ENCODE measurements at places on chromosomes 6 and 20. TPM values are rescaled to one million over a fixed set of nuclear protein-coding genes. Genes with fewer than 3 reads are reported as not detected.

- no peak for DNase-seq
Measured at GRCh38 chr20:23063168-23063567, 13.7 kb upstream of the THBD start.

GRCh38 chr6:131937703-131938631 is 13.2 kb downstream of the CCN2 start:
- no peak for DNase-seq

DNA sequence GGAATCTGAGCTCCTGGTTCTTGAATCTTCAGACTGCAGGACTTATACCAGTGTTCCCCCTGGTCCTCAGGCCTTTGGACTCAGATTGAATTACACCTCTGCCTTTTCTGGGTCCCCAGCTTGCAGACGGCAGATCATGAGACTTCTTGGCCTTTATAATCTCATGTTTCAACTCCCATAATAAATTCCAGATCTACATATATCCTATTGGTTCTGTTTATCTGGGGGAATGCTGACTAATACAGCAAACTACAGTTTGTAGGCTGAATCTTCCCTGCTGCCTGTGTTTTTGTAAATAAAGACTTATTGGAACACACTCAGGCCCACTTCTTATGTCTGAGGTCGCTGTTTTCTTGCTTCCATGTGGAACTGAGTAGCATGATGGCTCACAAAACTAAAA is 184.7 kb downstream of the HDGFL1 start:
- DNase-seq, result no peak

GRCh38 chr6:81802356-81802755 is 49.9 kb upstream of the TENT5A start:
- DNase-seq, result no peak

Gene PGC
- not detected for total RNA-seq

DNA sequence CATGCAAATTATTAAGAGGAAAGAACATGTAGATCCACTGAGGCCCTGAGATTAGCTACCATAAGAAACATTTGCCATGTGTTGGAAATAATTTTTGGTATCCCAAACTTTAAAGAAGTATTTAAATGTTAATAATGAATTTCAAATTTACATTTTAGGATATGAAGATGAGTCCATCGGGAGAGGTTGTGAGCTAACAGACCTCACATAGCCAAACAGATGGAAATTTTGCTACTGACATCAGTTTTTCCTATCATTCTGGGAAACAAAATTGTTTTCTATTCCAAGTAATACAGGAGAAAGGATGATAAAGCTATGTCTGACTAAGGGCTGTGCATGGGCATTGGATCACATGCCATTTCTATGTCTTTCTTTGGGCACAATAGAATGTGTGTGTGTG is 809.6 kb downstream of the TENT5A start:
- no peak for DNase-seq

DNA sequence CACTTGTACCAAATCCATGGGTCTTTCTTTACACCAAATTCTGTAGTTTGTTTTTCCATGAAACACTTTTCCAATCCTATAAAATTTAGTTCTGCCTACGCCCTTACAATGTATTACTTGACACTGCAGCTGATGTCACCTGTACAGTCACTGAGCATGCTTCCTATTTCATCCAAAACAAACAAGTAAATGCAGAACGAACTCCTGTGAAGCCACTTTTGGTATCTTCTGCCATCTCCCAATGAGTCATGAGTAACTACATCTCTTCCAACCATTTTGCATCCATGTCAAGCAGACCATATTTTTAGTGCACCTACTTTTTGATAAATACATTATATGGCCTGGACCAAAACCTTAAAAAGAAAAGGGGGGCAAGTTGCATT is 42.4 kb downstream of the HDDC2 start:
- no peak for DNase-seq

- DNase-seq, result peak; percentile 21
Measured at GRCh38 chr6:7727086-7727945, 1.4 kb downstream of the BMP6 start.

GRCh38 chr6:14012313-14013030 is 87.7 kb downstream of the RNF182 start:
- DNase-seq, result no peak

GRCh38 chr6:152195896-152196295 is 388.4 kb downstream of the ESR1 start:
- no peak for DNase-seq
